Left lung (tissue), 14 donors: ENCODE measurements at places on chromosomes 12 and 14. TPM values are rescaled to one million over a fixed set of nuclear protein-coding genes. Genes with fewer than 3 reads are reported as not detected.

- no peak for DNase-seq
Observed at GRCh38 chr14:24665440-24665991, 31.5 kb upstream of the GZMB start.

Gene WNT5B
- polyA plus RNA-seq = 7.9 TPM

Gene PLA2G1B
- polyA plus RNA-seq = 1.9 TPM

GRCh38 chr14:56057071-56057741 is 61.0 kb upstream of the PELI2 start:
- no peak for DNase-seq

GRCh38 chr14:58904776-58905175 is 267.0 kb downstream of the DACT1 start:
- DNase-seq = no peak

- no peak for DNase-seq
Observed at GRCh38 chr14:47590767-47591495, 84.5 kb downstream of the MDGA2 start.

Gene OR6C2
- polyA plus RNA-seq = not detected

- DNase-seq = no peak
Observed at GRCh38 chr12:47366157-47366556, 286.4 kb upstream of the AMIGO2 start.

GRCh38 chr12:23628806-23629205 is 320.7 kb downstream of the SOX5 start:
- DNase-seq = no peak

DNA sequence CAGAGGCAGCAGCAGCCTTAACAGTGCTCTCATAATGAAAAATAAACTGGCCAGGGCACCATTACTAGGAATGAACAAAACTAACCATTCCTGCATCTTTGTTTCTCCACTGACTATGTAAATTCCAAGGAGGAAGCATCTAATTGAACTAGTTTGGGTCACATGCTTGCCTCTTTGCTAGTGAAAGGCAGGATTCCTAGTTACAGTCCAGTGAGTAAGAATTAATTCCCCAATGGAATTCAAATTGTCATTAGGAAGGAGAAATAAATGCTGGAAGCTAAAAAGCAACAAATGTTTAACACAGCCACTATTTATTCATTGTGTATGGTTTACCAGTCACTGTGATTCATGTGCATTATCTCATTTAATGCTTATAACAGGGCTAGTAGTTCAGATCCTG is 316.0 kb downstream of the CCDC91 start:
- no peak for DNase-seq

DNA sequence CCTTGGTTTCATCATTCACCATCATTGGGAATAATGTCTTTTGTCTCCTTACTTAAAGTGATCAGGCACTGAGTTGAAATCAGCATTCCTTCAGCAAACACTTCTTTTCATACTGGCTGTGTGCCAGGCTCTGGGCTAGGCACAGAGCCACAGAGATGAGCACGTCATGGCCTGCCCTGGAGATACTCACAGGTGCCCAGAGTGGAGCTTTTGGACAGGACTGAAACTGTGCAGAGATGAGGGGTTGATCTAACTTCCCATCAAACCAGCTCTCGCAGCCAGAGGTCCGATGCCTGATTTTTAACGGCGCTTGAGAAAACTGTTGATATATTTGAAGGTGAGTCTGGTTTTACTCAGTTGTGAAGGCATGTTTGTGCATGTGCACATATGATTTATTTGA is 43.1 kb downstream of the CACNA1C start:
- DNase-seq = no peak

Gene GPR162
- polyA plus RNA-seq = 14.5 TPM

- no peak for DNase-seq
Observed at GRCh38 chr14:102977475-102977874, 55.0 kb downstream of the AMN start.
